Jurkat, Clone E6-1 (cell line): ENCODE measurements at places on chromosomes 4 and X.

DNA sequence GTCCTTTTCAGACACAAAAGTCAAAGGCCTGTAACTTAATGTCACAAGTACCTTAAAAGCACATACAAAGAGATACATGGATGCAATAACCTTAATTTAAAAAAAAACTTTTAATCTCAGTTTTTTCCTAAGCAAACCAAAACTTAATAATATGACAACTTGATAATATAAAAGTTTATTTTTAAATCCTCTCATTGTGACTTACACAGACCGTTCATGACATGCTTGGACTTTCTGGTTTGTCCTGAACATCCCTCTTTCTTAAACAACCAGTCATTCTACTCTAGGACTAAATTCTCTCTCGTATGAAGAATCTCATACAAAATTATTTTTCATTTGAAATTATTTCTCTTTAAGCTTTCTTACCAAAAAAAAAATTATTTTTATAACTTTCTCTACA, 43.1 kb upstream of the CYP2U1 start:
- no peak for DNase-seq

GRCh38 chrX:49155243-49155899, 7.2 kb upstream of the MAGIX start:
- DNase-seq = peak; percentile 79

GRCh38 chr4:142523111-142523510, 323.0 kb downstream of the INPP4B start:
- no peak for DNase-seq

DNA sequence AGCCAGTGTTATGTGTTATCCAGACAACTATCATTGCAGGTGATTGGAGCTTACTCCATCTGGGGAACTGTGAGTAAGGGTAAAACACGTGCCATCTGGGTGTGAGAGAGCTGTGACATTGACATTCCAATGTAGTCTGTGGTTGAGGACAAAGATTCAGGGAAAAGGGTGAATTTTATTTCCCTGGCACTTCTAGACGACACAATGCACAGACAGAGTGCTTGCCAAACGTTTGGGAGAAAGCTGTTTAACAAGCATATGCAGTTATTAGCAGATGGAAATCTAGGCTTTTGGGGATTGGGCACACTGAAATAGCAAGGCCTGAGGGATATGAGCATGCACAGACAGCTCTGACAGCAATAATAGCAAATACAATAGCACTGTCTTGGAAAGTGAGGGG, 21.3 kb upstream of the CTSO start:
- DNase-seq = no peak

DNA sequence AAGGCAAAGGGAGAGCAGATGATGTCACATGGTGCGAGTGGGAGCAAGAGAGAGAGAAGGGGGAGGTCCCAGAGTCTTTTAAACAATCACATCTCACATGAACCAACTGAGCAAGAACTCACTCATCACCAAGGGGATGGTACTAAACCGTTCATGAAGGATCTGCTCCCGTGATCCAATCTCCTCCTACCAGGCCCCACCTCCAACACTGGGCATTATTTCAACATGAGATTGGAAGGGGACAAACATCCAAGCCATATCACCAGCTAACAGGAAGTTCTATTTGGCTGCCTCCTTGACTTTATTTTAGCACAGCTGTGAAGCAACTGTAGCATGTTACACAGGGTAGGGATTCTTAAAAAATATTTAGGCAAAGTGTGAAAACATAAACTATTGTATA, 102.5 kb downstream of the DDIT4L start:
- no peak for DNase-seq

GRCh38 chr4:62070291-62070852, 870.2 kb downstream of the ADGRL3 start:
- no peak for DNase-seq

- no peak for DNase-seq
Measured at GRCh38 chrX:40949071-40949470, 136.2 kb upstream of the USP9X start.

DNA sequence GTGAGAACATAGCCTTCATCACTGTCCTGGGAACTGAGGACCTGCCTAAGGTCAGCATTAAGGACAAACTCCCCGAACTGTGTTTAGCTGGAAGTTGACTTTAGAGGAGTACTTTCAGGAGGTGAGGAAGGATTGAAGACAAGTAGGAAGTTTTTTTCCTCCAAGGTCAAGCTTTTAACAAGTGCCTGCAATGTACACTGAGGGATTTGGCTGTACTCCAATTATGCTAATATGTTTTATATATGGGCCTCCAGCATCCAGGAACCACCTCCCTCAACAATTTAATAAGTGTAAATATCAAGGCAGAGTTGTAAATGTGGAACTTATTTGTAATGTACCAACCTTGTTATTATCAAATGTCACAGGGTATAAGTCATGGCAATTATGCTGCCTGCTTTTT, 726.2 kb downstream of the RPA4 start:
- no peak for DNase-seq

DNA sequence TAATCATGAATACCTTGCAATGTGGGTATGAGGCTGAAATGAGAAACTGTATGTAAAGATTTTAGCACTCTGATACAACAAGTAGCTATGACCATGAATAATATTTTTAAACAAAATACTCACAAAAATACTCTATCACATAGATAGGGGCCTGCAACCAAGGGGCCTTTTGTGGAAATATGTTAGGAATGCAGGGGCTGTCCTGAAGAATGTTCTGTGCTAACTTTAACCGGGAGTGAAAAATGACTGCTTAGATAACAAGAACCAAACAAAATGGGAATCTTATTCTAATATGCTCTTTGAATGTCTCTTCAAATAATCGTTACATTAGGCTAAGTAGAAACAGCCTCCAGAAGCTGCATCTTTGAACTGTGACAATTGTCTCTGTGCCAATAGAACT, 37.9 kb upstream of the GYPA start:
- no peak for DNase-seq

- DNase-seq = no peak
Measured at GRCh38 chrX:149205937-149206336, 299.2 kb downstream of the IDS start.

DNA sequence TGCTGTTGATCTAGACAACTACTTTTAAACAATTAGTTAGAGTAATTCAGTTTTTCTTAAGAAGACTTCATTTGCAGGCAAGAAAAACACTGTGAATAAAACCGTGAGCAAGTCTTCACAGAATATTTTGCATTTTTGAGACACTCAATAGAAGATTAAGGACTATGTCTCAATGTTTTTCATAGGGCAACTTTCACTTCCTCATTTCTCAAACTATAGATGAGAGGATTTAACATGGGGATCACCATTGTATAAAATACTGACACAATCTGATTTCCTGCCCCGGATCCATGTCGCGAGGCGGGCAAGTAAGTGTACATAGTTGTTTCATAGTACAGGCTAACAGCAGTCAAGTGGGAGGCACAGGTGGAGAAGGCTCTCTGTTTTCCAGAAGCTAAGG, 108.8 kb upstream of the IGSF1 start:
- no peak for DNase-seq
